ENCODE measurements at places on chromosomes 6 and 20.

- DNase-seq: no peak
Measured at GRCh38 chr20:1879369-1879768, 15.8 kb upstream of the SIRPA start.

DNA sequence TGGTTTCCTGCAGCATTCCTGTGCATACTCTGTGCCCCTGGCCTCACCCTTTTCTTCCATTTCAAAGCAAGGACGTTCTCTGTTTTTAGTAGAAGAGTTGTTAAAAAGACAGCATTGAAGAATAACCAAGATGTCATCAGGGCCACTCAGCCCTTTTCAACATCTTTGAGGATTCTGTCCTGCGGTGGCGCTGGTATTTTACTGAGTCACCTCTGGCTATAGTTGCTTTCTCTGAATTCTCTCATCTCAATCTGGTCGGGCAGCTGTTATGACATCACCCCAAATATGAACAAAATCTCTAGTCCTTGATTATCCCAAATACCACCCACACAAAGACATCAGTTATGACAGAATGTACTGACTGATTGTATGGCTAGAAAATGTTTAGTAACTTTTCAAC, 204.2 kb downstream of the GRIK2 start:
- no peak for DNase-seq

- no peak for DNase-seq
Measured at GRCh38 chr6:21900730-21901129, 307.2 kb downstream of the SOX4 start.

DNA sequence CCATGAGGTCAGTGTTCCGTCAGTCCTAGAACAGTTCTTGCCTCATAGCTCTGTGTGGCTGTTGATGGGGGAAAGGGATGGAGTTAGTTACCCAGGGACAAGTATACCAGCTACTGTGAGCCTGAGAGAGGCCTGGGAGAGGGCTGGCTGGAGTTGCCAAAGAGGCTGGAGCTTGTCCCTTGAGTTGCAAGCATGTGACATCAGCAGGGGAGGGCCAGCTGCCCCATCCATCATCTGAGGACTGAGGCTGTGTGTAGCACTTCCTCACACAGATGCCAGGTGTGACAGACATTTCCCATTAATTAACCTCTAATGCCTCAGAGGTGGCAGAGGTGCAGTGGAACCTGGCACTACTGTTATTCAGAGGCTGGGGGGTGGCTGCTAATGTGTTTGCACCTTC, 131.6 kb downstream of the PHACTR3 start:
- no peak for DNase-seq

- DNase-seq: no peak
Measured at GRCh38 chr6:25555188-25555587, 96.8 kb upstream of the SCGN start.

GRCh38 chr6:167676666-167677421, 149.9 kb upstream of the AFDN start:
- DNase-seq: no peak

Data from NCI-H2227 treated with DMSO at 0.1 percent for 48 hours (cell line).